MM.1S (cell line): ENCODE measurements at places on chromosomes 7 and 10.

DNA sequence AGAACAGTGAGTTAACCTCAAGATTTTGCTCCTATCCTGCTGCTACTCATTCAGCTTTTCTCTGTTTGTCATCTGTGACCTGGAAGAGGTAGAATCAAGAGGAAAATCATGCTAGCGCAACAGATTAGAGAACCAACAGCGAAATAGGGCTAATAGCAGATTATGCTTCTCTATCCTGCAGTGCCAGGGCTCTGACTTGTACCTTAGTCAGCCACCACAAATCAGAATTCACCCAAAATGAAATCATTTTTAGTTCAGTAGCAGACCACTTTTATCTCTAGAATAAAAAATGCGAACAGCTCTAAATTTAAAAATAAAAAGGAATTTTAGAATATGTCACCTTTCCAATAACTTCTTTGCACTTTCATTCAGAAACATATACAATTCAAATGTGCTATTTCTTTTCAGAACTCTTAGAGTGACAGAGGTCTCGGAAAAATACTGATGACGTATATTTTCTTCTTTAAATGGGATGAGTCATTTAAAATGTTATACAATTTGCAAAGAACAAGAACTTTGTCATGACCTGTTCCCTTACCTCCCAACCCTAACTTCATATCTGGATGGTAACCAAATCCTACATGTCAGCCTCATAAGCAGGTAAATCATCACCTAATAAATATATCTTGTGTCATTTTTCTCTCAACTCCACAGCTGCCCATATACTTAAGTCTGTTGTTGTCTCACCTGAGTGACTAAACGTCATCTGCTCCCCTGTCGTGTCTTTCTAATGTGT is 896.4 kb downstream of the PCDH15 start:
- no peaks in the 10 kb centered on the region for H3K36me3 ChIP-seq
- H3K4me1 ChIP-seq, result no peaks in the 10 kb centered on the region
- no peak for DNase-seq
- H3K4me3 ChIP-seq, result no peak overlapping the region

GRCh38 chr10:22712956-22713852 is 1.2 kb downstream of the PIP4K2A start:
- H3K36me3 ChIP-seq, result no peaks in the 10 kb centered on the region
- H3K4me3 ChIP-seq, result peak overlapping the region; percentile 96
- peak; percentile 43 for DNase-seq
- H3K27ac ChIP-seq, result peak overlapping the region; percentile 59; the same call in 1 of the 2 replicates
- H3K4me1 ChIP-seq, result 0 out of 2 replicates have a peak, but pooled peaks cover 12% of the 10 kb centered on the region

GRCh38 chr7:131251371-131251770 is 76.3 kb upstream of the MKLN1 start:
- no peak overlapping the region for H3K4me3 ChIP-seq
- no peak for DNase-seq
- H3K4me1 ChIP-seq, result no peaks in the 10 kb centered on the region

DNA sequence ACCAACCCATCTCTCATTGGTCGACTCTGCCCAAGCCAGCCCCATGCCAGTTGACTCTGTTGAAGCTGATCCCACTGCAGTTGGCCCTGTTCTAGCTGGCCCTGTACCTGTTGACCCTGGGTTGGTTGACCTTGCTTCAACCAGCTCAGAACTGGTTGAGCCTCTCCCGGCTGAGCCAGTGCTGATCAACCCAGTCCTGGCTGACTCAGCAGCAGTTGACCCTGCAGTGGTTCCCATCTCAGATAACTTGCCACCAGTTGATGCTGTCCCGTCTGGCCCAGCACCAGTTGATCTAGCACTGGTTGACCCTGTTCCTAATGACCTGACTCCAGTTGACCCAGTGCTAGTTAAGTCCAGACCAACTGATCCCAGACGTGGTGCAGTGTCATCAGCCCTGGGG is 7.4 kb downstream of the PPRC1 start:
- no peak overlapping the region for H3K4me3 ChIP-seq
- DNase-seq, result no peak
- peaks cover 35% of the 10 kb centered on the region for H3K36me3 ChIP-seq

DNA sequence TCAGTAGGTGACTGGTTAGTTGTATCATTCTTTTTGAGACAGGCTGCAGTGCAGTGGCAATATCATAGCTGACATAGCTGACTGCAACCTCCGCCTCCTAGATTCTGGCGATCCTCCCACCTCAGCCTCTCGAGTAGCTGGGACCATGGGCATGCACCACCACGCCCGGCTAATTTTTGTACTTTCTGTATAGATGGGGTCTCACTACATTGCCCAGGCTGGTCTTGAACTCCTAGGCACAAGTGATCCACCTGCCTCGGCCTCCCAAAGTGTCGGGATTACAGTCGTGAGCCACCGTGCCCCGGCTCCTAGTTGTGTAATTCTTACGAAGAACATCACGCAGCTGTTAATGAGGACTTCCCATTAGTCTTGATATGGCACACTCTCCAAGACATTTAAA is 123.4 kb upstream of the VKORC1L1 start:
- H3K4me3 ChIP-seq, result 0 out of 2 replicates have a peak overlapping the region, but pooled peaks have one; percentile 86
- H3K4me1 ChIP-seq, result 0 out of 2 replicates have a peak, but pooled peaks cover 6% of the 10 kb centered on the region
- DNase-seq, result no peak
- H3K27me3 ChIP-seq, result no peaks in the 10 kb centered on the region
- H3K27ac ChIP-seq, result no peak overlapping the region
- no peaks in the 10 kb centered on the region for H3K36me3 ChIP-seq

DNA sequence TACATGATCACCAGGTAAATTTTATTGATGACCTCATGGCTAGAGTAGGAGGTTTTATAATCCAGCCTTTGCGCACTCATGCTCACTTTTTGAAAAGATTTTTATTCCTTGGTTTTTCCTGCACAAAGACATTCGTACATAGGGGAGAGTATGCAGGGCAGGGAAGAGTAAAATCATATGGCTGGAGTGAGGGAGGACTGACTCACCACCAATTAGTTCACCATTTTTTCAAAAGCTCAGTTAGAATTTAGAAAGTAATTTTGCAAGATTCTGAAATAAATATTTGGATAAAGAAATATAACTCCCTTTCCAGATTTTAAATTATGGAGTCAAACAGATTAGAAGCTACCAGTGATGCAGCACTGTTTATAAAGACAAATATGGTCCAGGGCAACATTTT is 111.9 kb downstream of the SEMA3D start:
- H3K27ac ChIP-seq, result no peak overlapping the region
- no peak overlapping the region for H3K4me3 ChIP-seq
- DNase-seq, result no peak
- H3K27me3 ChIP-seq, result no peaks in the 10 kb centered on the region
- no peaks in the 10 kb centered on the region for H3K36me3 ChIP-seq

DNA sequence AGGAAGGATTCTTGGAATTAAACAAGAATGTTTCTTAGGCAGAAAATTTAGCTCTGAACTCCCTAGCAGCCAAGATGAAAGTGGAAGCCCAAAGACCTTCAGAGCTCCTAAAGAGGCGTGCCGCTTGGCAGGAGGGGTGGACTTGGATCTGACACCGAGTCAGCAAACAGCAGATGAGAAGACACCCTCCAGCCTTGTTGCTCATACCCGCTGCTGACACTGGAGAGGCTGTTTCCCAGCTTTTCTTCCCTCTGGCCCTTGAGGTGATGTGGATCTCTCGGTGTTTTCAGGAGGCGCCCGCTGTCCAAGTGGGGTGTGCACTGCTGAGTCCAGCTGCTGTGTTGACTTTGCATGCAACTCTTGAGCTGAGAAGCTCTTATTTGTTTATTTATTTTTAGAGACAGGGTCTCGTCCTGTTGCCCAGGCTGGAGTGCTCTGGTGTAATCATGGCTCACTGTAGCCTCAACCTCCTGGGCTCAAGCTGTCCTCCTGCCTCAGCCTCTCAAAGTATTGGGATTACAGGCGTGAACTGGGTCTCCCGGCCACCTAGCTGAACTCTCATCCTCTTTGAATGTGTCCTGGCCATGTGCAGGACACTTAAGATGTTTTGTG is 21.5 kb downstream of the SLC18A2 start:
- H3K4me3 ChIP-seq, result no peak overlapping the region
- H3K27ac ChIP-seq, result no peak overlapping the region
- H3K36me3 ChIP-seq, result no peaks in the 10 kb centered on the region
- no peaks in the 10 kb centered on the region for H3K4me1 ChIP-seq
- no peak for DNase-seq
- no peaks in the 10 kb centered on the region for H3K27me3 ChIP-seq

GRCh38 chr10:4663162-4663992 is 162.6 kb upstream of the AKR1E2 start:
- no peak for DNase-seq
- H3K4me3 ChIP-seq, result no peak overlapping the region
- H3K36me3 ChIP-seq, result no peaks in the 10 kb centered on the region

GRCh38 chr10:112360308-112361270 is 13.3 kb upstream of the ACSL5 start:
- H3K36me3 ChIP-seq, result no peaks in the 10 kb centered on the region
- no peak for DNase-seq
- H3K4me3 ChIP-seq, result no peak overlapping the region
- no peak overlapping the region for H3K27ac ChIP-seq
- H3K27me3 ChIP-seq, result no peaks in the 10 kb centered on the region

DNA sequence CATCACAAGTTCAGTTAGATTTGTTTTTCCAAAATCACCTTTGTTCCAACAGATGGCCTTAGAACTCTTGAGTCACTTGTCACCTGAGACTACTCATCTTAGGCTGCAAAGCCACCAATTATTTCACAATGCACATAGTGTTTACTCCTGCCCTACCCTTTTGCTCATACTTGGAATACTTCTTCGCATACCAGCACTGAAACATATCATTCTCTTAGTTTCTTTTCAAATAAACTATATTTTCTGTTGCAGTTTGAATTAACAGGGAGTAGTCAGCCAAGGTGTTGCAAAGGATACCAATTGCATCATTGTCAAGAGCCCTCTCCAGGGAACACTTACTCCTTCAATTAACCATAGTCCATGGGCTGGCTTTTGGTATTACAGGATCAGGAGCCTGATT is 71.0 kb downstream of the CASD1 start:
- no peaks in the 10 kb centered on the region for H3K27me3 ChIP-seq
- no peaks in the 10 kb centered on the region for H3K36me3 ChIP-seq
- H3K27ac ChIP-seq, result no peak overlapping the region
- H3K4me1 ChIP-seq, result peaks cover 12% of the 10 kb centered on the region; the same call in 1 of the 2 replicates
- no peak overlapping the region for H3K4me3 ChIP-seq

DNA sequence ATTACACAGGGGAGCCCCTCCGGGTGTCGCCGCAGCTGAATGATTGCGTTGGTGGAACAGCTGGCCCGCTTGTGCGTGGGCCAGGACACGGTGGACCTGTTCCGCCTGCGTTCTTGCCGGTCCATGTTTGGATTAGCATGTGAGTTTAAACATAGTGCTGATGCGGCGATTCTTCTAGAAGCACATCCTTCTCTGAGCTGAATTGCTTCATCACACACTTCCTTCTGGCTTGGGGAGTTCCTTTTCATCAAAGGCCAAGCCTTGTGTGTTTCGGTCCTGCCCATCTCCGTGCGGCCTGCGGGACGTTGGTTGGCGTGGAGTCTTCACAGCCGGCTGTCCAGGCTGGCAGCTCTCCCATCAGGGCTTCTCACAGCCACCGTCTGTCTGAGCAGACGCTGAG is 45.5 kb upstream of the SLC29A4 start:
- no peaks in the 10 kb centered on the region for H3K36me3 ChIP-seq
- H3K27me3 ChIP-seq, result no peaks in the 10 kb centered on the region
- H3K27ac ChIP-seq, result no peak overlapping the region
- H3K4me1 ChIP-seq, result peaks cover 28% of the 10 kb centered on the region

GRCh38 chr10:48549236-48549635 is 55.6 kb downstream of the ARHGAP22 start:
- 0 out of 2 replicates have a peak, but pooled peaks cover 8% of the 10 kb centered on the region for H3K4me1 ChIP-seq
- H3K27me3 ChIP-seq, result no peaks in the 10 kb centered on the region
- no peak overlapping the region for H3K4me3 ChIP-seq
- no peak for DNase-seq
- no peak overlapping the region for H3K27ac ChIP-seq

GRCh38 chr7:118478931-118479330 is 254.4 kb downstream of the ANKRD7 start:
- H3K4me1 ChIP-seq, result no peaks in the 10 kb centered on the region
- DNase-seq, result no peak
- no peak overlapping the region for H3K4me3 ChIP-seq
- H3K36me3 ChIP-seq, result no peaks in the 10 kb centered on the region
- H3K27ac ChIP-seq, result no peak overlapping the region
- no peaks in the 10 kb centered on the region for H3K27me3 ChIP-seq

- peaks cover 6% of the 10 kb centered on the region for H3K4me1 ChIP-seq
- no peak overlapping the region for H3K4me3 ChIP-seq
- H3K27me3 ChIP-seq, result no peaks in the 10 kb centered on the region
- H3K27ac ChIP-seq, result no peak overlapping the region
- H3K36me3 ChIP-seq, result no peaks in the 10 kb centered on the region
- no peak for DNase-seq
Measured at GRCh38 chr7:77426521-77427051, 10.4 kb upstream of the GSAP start.

DNA sequence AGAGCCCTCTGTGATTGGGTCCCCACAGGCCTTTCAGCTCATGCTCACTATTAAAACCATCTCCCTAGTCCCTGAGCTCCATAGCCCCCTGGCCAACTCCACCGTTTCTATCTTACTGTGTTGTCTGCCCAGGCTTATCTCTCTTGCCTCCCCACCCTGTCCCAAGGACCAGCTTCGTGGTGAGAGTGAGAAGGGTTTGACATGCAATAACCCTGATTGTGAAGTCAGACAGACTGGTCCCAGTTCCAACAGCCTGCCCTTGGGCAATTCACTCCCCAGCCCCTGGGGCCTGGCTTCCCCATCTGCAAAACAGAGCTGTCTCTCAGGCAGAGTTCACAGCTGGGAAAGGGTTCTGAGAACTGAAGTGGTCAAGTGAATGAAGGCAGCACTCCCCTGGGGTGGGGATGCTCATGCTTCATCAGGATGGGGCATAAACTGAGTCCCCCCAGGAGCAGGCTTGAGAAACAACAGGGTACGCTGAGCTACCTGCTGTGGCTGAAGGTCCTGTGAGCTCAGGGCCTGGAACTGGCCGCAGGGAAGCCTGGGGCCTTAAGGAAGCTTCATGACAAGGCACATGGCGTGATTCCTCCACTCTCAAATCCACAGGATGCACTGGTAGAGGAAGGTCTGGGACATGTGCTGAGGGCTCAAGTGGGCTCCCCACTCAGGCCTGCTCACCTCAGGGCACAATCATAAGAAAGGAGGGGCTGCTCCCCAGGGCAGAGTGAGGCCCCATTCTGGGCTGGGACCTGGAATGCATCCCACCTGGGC is 1.8 kb upstream of the PPIF start:
- no peak for DNase-seq
- H3K27me3 ChIP-seq, result no peaks in the 10 kb centered on the region
- no peak overlapping the region for H3K4me3 ChIP-seq

GRCh38 chr7:151920488-151920887 is 35.8 kb upstream of the GALNTL5 start:
- no peak for DNase-seq
- H3K36me3 ChIP-seq, result no peaks in the 10 kb centered on the region
- H3K27ac ChIP-seq, result no peak overlapping the region
- no peak overlapping the region for H3K4me3 ChIP-seq

- no peaks in the 10 kb centered on the region for H3K36me3 ChIP-seq
Measured at GRCh38 chr7:26332698-26333097, 41.0 kb downstream of the SNX10 start.
